ENCODE measurements at places on chromosomes 11 and 22. TPM values are rescaled to one million over a fixed set of nuclear protein-coding genes. Genes with fewer than 3 reads are reported as not detected.

Gene ARHGAP8
- total RNA-seq: 2.5 TPM

Gene CBX7
- total RNA-seq: 131 TPM

Gene OR5A1
- total RNA-seq: not detected

Gene GLB1L3
- total RNA-seq: 1.2 TPM

Gene FAM111B
- total RNA-seq: 2.9 TPM

Gene MOV10L1
- not detected for total RNA-seq

Gene CASP5
- total RNA-seq: not detected

Gene C22orf42
- not detected for total RNA-seq

Gene OR4C12
- not detected for total RNA-seq

Gene SCGB1C1
- total RNA-seq: not detected

Gene PHOX2A
- not detected for total RNA-seq

Gene ADORA2A
- 29.2 TPM for total RNA-seq

Gene APOL5
- total RNA-seq: not detected

Gene PAAF1
- 24.6 TPM for total RNA-seq

GRCh38 chr11:118079491-118079890, 2.6 kb downstream of the TMPRSS4 start:
- no peak for DNase-seq

GRCh38 chr11:29318134-29318845, 698.5 kb downstream of the KCNA4 start:
- no peak for DNase-seq

GRCh38 chr11:129637473-129637872, 178.2 kb upstream of the TMEM45B start:
- DNase-seq: no peak

GRCh38 chr22:21000987-21001600, 824 bp downstream of the THAP7 start:
- DNase-seq: no peak

DNA sequence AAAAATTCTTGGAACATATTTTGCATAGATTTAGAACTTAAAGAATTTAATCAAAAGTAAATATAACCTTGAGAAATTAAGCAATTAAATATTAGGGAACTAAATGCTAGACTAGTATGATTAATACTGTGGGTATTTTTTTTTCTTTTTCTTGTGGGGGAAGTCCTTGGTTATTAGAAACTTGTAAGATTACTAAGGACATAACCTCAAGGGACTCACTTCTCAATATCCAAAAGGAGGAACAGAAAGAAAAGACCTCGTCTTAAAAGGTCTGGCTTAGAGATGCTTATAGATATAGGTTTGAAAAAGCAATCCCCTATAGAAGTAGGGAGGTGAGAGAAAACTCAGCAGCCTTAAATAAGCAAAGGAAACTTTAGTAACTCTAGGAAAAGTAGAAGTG, 368.5 kb downstream of the INSC start:
- no peak for DNase-seq

DNA sequence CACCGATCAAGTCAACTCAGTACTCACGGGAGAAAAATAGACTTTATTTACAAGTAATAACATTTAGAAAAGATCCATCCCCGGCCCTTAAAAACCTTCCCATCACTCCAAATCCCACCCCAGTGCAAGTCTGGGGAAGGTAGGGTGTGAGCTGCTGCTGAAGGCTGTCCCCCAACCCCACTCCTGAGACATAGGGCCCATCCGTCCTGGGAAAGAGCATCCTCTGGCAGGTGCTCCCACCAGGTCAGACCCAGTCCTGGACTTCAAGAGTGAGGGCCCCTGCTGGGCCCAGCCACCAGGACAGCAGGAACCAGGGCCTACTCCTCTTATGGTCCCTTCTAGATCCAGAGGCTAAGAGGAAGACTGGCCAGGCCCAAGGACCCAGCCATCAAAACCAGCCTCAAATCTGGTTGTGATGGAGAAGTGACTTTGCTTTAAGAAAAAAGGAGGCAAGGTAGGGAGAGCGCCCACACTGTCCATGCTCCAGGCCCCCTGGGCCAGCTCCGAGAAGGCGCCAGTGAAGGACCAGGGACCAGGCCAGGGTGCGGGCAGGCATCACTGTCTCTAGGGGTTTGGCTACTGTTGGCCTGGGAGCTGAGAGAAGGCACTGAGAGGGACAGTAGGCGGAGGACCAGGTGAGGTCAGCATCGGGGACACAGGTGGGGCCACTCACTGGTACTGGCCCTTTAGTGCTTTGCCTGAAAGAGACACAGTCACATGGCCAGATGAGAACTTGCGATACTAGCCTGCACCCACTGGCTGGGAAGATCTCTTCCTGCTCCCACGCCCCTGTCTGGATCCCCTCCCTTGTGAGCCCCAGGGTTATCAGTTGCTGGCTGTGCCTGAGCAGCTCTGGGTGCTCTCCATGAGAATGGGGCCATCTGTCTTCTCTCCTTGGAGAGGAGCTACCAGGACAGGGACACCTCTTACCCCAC, 4.4 kb downstream of the IL18BP start:
- DNase-seq: no peak

DNA sequence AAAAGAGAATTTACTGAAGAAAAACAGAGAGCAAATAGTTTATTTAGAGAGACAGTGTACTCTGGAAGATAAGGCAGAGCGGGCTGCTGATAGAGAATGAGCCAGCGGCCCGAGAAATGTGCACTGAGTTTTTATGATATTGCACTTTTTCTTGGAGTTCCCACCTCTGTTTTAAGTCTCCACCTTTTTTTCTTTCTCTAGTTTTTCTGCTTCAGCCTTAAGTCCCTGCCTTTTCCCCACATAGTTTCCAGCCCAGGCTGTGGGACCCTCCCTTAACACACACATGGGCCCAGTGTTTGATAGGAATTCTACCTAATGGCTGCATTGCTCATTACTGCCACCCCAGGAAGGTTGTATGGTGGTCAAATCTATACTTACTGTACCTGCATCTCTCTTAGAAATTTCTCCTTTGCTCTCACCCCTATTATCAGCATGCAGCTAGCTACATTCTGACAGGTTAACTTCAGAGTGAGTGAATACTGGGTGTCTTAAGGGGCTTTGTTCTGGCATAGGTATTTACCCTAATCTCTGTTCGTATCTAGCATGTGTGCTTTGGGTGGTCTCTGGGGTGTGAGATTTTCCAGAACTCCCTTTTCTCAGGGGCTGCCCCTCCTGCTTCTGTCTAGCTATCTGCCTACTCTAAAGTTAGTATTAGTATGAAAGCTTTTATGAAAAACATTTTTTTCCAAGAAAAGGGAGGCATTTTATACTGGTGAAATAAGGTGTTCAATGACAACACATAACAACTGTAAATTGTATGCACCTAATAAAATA, 127.3 kb upstream of the TOP3B start:
- DNase-seq: no peak

DNA sequence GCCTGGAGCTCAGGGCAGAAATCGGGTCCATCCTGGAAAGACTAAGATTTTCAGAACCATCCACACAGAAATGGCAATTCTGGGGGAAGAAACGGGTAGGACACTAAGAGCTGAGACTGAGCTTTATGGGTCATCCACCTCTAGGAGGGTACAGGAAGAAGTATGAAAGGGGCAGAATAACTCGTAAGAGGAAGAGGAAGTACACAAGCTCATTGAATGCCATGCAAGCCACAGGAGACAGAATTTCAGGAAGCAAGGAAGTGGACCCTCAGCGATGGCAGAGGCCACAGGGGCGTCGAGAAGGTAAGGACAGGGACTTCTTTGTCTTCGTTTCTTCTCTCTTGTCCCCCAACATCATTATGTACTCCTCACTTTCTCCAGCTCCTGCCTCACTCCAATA, 169.6 kb downstream of the MAML2 start:
- no peak for DNase-seq

DNA sequence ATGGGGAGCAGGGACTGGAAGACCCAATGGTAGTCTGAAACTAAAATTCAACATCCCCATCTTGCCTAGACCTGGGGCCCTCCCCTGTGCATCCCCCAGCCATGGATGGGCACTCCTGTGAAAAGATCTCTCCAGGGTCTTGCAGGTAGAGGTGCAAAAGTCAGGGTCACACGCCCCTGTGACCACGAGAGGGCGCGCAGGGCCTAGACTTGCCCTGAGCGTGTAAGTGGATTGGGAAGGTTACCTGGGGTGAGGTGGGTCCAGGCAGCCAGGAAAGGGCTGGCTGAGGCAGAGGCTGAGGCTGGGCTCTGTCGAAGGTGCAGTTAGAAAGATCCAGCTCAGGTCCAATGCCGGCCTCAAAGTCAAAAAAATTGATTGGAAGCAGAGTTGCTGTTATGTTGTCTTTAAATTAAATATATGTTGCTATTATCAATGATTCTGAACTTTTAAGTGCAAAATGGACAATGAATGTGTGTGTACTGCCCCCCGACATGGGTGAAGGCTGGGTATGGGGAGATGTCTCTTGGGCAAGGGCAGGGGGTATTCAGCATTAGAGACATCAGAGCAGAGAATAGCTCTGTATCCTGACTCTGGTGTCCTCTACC, 4.8 kb upstream of the POU2F3 start:
- DNase-seq: peak; percentile 37

DNA sequence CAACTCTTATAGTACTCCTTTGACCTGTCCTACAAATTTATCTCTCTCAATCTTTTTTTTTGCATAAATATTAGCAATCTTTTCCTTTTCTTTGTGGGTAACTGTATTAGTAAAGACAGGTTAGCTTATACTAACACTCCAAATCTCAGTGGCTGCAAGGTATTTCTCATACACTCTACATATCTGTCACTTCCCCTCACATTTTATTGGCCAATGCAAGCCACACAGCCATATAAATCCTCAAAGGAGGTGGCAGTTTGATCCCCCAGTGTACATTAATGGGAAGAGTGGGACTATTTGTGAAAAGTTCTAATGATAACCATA, 42.6 kb upstream of the EED start:
- DNase-seq: no peak

DNA sequence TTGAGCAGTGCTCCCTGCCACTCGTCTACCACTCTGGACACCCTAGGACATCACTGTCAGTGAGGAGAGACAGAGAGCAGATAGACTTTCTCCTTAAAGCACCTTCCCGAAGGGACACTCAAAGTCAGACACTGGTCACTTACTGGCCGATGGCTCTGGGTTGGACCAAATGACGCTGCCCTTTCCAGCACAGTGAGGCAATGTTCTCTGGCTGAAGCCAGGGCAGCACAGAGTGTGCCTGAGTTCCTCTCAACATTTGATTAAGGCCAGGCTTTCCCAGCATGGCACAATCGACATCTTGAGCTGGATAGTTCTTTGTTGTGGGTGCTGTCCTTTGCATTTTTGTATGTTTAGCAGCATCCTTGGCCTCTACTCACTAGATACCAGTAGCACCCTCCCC, 206.2 kb downstream of the CSNK2A3 start:
- DNase-seq: no peak

- DNase-seq: no peak
Measured at GRCh38 chr11:110087812-110088534, 5.2 kb upstream of the ZC3H12C start.

DNA sequence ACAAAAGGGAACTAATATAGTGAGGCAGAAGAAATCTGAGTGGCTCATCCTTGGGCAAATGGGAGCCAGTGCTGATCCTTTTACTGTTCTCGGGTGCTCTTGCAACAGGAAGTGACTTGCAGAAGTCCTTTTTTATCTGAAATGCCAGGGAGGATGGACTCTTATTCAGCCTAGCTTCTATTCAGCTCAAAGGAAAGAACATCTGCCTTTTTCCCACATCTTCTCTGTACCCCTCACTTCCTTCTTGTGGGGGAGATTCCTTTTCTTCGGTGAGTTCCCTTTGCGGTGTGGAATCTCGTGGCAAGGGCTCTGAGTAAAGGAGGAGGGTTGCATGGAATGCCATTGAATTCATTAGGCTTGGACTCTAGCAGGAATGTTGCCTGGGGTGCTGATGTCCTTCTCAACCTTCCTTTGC, 76.2 kb downstream of the ZBTB16 start:
- DNase-seq: no peak

DNA sequence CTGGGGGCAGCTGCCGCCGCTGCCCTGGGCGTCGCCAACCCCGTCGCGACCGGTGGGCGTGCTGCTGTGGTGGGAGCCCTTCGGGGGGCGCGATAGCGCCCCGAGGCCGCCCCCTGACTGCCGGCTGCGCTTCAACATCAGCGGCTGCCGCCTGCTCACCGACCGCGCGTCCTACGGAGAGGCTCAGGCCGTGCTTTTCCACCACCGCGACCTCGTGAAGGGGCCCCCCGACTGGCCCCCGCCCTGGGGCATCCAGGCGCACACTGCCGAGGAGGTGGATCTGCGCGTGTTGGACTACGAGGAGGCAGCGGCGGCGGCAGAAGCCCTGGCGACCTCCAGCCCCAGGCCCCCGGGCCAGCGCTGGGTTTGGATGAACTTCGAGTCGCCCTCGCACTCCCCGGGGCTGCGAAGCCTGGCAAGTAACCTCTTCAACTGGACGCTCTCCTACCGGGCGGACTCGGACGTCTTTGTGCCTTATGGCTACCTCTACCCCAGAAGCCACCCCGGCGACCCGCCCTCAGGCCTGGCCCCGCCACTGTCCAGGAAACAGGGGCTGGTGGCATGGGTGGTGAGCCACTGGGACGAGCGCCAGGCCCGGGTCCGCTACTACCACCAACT, 1.0 kb downstream of the FUT4 start:
- no peak for DNase-seq

- no peak for DNase-seq
Measured at GRCh38 chr11:122069707-122070360, 46.2 kb downstream of the BLID start.

DNA sequence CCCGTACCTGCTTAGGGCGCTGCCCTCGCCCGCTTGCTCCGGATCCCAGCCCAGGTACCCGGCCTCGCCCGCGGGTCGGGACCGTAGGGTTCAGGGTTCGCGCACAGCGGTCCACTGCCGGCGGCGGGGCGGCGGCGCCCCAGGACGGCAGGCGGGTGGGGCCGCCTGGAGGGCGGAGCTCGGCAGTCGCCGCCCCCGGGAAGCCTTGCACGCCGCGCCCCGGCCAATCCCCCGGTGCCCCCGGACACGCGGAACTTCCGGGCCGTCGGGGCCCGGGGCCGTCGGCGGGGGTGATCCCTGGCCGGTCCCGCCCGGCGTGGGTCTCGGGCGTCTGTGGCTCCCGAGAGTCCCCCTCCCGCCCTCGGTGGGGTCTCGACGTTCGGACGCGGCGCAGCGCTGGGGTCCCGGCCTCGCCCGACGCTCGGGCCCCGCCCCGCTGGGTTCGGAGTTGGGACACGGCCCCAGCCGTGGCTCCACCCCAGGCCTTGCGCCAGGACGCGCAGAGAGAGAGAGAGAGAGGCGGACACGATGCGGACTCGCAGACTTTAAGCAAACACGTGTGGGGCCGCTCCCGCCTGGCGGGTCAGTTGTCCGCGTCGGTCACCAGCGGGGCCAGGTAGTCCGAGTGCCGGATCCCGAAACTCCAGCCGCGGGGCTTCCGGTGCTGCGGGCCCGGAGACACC, at the start of gene TYMP:
TYMP (minus strand) TSS at position 116 of the 683 bp plus-strand sequence. CDS start 303 bp downstream, outside the sequence.
- DNase-seq: peak; percentile 48

- no peak for DNase-seq
Measured at GRCh38 chr11:17506314-17506713, 29.7 kb upstream of the ABCC8 start.

- DNase-seq: no peak
Measured at GRCh38 chr11:20337526-20338154, 25.9 kb upstream of the HTATIP2 start.

- no peak for DNase-seq
Measured at GRCh38 chr22:28397306-28397705, 282.3 kb downstream of the TTC28 start.

GRCh38 chr22:30325065-30325720, 1.5 kb downstream of the TBC1D10A start:
- no peak for DNase-seq

Measured in naive thymus-derived CD8-positive, alpha-beta T cell (primary cell).